ENCODE measurements at places on chromosomes 3 and 15. TPM values are rescaled to one million over a fixed set of nuclear protein-coding genes. Genes with fewer than 3 reads are reported as not detected.

LEKR1 gene
- 0.56 TPM for total RNA-seq

CD200 gene
- total RNA-seq, result 1.1 TPM

DNA sequence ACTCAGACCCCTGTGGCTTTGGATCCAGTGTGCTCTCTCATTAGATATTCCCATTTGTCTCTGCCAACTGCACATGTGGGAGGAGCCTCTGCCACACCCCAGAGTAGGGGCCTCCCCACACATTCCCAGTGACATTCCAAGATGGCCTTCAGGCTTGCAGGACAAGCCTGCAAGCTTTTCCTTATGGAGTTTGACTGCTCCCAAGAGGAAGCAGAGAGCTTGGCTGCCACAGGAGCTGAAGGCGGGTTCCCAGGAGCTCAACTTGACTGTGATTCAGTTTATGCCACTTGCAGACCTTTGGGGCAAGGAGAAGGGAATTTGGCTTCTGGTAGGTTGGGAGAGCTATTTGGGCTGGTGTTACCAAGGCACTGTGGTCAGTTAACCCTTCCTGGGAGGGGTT, 22.5 kb upstream of the EPHB1 start:
- DNase-seq, result no peak

PAQR9 gene
- total RNA-seq, result not detected

GRCh38 chr15:86522721-86523120, 443.1 kb downstream of the AGBL1 start:
- no peak for DNase-seq

GRCh38 chr3:81911221-81911620, 149.8 kb upstream of the GBE1 start:
- no peak for DNase-seq

IGDCC3 gene
- under 0.01 TPM for total RNA-seq

DNA sequence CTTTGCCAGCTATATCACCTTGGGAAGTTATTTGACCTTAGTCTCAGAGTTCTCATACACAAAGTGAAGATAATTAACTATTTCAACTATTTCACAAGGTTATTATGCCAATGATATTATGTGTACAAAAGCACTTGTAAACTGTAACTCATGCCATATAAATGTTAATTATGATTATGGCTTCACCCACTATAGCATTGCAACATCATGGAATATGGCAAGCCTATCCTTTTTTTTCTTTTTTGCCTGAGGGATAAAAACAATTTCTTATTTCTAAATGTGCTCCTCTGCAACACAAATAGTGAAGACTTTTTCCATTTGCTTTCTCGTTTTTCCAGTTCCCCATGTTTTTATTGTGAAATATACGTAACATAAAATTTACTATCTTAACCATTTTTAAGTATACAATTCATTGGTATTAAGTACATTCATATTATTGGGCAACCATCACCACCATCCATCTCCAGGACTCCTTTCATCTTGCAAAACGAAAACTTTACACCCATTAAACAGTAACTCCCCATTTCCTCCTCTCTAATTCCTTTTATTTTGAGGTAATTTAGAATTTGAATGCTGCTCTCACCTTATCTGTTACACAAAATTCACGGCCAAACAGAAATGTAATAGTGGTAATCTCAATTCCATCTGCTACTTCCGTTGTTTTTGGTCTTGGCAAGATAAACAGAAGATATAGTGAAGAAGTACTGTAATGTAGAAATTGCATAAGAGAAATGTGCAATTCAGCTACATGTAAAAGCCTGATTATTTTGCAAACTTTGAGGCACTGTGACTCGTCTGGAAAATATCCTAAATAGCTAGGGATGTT, 46.3 kb downstream of the NANOGP8 start:
- peak; percentile 77 for DNase-seq

- DNase-seq, result no peak
These were observed 194.5 kb upstream of the TBC1D5 start for GRCh38 chr3:17936736-17937480.

THSD4 gene
- 31.1 TPM for total RNA-seq

ADCY5 gene
- total RNA-seq, result 0.56 TPM

GPR62 gene
- total RNA-seq, result not detected

DNA sequence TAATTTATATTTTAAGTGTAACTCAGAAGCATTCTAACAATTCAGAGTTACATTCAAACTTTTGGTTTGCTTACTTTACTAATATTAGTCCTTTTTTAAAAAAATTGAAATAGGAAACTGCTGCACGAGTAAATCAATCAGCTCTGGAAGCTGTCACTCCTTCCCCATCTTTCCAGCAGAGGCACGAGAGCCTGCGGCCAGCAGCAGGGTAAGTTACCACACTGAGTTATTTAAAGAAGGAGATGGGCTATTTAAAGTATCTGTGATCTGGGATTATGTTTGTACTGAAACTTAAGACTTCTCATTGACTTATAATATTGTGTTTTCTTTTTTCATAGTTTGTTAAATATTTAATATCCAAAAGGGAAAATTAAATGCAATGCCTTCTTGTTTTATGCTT, 29.3 kb downstream of the APPL1 start:
- no peak for DNase-seq

- DNase-seq, result no peak
These were observed 86.4 kb upstream of the THBS1 start for GRCh38 chr15:39494462-39494861.

BSN gene
- under 0.01 TPM for total RNA-seq

GRCh38 chr3:73228437-73228836, 167.0 kb downstream of the EBLN2 start:
- no peak for DNase-seq

SKOR1 gene
- total RNA-seq, result not detected

TM4SF4 gene
- total RNA-seq, result 1.6 TPM

GRCh38 chr3:53845103-53845880, 927 bp downstream of the CHDH start:
- peak; percentile 13 for DNase-seq

DNA sequence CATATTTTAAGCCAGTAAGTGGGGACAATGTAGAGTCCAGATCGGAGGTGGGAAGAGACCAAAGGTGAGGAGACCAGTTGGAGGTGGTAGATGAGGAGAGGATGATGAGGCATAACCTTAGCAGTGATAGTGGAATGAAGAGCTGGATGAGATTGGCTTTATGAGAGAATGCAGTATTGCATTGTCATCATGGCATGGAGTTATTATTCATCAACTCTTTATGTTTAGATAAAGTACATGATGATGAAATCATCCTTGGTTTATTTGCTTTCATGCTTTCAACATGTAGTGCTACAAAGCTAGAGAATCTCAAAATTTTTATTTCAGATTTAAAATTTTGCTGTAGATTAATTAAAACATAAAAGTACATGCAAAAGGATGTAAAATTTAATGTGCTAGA, 64.0 kb downstream of the PPM1L start:
- no peak for DNase-seq

DNA sequence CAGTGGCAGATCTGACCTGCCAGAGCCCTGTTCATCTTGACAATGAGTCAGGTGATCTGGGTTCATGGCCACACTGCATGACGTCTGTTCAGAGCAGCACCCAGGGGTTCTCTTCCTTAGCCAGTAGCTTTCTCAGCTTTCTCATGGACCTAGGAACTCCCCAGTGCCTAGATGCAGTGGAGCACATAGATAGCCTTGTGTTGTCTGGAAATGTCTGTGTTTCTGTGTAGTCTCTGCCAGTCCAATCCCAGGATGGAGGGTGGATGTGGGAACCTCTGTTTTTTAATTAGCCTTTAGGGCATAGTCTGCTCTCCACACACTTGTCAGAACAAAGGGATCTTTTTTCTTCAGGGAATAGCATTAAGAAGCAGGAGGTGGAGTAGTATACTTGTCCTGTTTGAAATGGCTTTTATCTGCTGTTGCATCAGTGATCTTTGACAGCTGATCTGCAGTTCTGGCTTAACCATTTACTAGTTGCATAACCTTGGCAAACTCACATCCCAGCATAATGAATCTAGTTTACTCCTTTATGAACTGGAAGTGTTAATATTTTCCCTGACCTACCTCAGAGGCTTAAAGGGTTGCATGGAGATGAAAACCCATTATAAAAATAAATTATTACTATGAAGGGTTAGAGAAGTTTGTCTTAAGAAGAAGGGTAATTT, 16.1 kb upstream of the CACNA1D start:
- no peak for DNase-seq

PPP1R2 gene
- total RNA-seq, result 36.0 TPM

- DNase-seq, result peak; percentile 75
These were observed 162.9 kb downstream of the ITPR1 start for GRCh38 chr3:4656059-4656458.
